PC-3 (cell line): ENCODE measurements at places on chromosomes 11 and 22. TPM values are rescaled to one million over a fixed set of nuclear protein-coding genes. Genes with fewer than 3 reads are reported as not detected.

DNA sequence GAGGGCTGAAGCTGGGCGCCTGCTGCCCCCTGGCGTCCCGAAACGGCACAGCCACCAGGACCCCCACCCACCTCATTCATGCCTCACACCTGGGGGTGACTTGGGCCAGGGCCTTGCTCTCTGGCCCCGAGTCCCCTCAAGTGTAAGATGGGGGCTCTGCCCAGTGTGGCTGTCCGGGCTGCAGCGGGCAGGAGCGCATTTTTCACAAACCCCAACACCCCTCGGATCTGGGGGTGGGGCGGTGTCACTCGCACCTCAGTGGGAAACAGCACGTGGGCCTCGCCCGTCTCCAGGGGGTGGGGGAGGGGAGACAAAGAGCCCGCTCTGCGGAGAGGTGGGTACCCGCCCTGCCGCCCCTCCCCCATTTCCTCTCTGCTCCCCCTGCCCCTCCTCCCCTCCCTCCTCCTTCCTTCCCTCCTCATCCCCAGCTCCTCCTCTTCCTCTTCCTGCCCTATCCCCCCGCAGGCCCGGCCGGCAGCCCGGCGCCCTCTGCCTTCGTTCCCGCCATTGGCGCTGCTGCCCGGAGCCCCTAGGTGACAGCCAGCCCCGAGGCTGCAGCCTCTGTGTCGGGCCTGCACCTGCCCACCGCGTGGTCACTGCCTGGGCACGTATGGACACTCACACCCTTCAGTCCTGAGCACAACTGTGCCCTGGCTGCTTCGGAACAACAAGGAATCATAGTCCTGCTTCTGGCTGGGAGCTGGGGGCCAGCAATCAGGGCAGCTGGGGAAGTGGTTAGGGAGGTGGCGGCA, 6.8 kb upstream of the CDKN1C start:
- H3K4me3 ChIP-seq: peak overlapping the region; percentile 63
- H3K4me1 ChIP-seq: peaks cover 28% of the 10 kb centered on the region
- H3K36me3 ChIP-seq: no peaks in the 10 kb centered on the region
- H3K27me3 ChIP-seq: no peaks in the 10 kb centered on the region
- peak; percentile 59 for DNase-seq

GRCh38 chr11:33769542-33769941, 4.8 kb downstream of the FBXO3 start:
- no peaks in the 10 kb centered on the region for H3K27me3 ChIP-seq
- H3K27ac ChIP-seq: no peak overlapping the region
- H3K36me3 ChIP-seq: peaks cover 12% of the 10 kb centered on the region
- peaks cover 49% of the 10 kb centered on the region for H3K4me1 ChIP-seq

CBLIF gene
- total RNA-seq: not detected in 2 replicates

SLC1A2 gene
- 0.18 TPM in 1 of 2 replicates, not detected in the other for total RNA-seq

KRTAP5-9 gene
- total RNA-seq: not detected in 2 replicates
